ENCODE measurements at places on chromosomes 13 and 19.

- DNase-seq = no peak
Observed at GRCh38 chr13:93307651-93308050, 81.0 kb downstream of the GPC6 start.

- DNase-seq = no peak
Observed at GRCh38 chr13:79678100-79678499, 197.1 kb downstream of the NDFIP2 start.

DNA sequence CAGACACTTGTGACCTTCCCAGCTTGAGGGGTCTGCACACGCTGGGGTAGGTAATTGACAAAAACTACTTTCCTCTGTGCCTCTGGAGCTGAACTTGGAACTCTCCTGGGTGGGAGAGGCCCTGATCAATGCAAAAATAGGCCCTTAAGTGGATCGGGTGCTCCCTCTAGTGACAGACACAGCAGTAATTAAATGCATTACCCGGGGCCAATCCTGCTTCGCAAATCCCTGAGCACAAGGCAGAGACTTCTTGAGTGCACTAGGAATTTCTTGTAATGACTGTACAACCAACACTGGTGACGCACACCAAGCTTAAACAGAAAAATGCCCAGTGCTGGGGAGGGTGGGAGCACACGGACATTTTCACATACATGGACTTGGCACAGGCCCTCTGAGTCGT lies 10.6 kb upstream of the UBE2S start:
- DNase-seq = peak; percentile 31

- DNase-seq = no peak
Observed at GRCh38 chr19:11337080-11337479, 2.4 kb downstream of the RAB3D start.

DNA sequence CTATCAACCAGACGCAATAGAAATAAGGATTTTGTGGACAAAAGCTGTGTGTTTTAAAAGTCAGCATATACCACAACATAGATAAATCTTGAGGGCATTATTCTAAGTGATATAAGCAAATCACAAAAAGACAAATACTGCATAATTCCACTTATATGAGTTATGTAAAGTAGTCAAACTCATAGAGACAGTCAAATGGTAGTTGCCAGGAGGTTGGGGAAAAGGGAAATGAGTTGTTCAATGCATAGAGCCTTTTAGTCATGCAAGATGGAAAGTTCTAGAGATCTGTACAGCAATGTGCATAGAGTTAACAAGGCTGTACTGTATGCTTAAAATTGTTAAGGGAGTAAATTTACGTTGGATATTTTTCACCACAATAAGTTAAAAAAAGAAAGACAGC lies 244.7 kb downstream of the DCT start:
- DNase-seq = no peak

GRCh38 chr19:10744801-10745293 lies 27.0 kb downstream of the DNM2 start:
- no peak for DNase-seq

DNA sequence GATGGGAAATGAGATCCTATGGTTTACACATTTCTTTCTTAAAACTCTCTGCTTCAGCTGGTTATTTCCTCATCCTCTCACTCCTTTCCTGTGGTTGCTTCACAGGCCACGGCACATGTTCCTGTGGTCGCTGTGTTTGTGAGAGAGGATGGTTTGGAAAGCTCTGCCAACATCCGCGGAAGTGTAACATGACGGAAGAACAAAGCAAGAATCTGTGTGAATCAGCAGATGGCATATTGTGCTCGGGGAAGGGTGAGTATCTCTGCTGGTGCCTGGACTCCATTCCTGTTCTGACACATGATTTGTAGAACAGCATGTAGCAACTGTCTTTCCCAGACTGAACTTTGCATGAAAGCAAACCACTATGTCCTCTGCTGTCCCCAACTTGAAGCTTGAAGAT lies 254.2 kb downstream of the ITGBL1 start:
- peak; percentile 17 for DNase-seq

DNA sequence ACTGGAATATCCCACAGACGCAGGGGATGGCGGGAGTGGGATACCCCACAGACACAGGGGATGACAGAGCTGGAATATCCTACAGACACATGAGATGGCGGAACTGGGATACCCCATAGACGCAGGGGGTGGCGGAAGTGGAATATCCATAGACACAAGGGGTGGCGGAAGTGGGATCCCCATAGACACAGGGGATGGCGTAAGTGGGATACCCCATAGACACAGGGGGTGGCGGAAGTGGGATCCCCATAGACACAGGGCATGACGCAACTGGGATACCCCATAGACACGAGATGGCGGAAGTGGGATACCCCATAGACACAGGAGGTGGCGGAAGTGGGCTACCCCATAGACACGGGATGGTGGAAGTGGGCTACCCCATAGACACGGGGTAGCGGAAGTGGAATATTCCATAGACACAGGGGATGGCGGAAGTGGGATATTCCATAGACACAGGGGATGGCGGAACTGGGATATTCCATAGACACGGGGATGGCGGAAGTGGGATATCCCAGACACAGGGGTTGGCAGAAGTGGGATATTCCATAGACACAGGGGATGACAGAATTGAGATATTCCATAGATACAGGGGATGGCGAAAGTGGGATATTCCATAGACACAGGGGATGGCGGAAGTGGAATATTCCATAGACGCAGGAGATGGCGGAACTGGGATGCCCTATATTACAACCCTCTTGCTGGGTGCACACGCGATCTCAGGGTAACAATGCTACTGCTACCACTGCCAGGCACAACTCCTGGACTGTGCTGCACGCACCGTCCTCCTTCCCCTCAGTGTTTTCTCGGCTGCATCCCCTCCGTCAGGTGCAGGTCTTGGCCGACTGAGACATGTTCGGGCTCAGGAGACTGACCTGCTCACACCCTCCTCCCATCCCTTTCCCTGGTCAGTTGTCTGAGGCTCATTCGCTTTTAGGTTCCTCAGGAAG lies 28.1 kb downstream of the ZNF787 start:
- no peak for DNase-seq

DNA sequence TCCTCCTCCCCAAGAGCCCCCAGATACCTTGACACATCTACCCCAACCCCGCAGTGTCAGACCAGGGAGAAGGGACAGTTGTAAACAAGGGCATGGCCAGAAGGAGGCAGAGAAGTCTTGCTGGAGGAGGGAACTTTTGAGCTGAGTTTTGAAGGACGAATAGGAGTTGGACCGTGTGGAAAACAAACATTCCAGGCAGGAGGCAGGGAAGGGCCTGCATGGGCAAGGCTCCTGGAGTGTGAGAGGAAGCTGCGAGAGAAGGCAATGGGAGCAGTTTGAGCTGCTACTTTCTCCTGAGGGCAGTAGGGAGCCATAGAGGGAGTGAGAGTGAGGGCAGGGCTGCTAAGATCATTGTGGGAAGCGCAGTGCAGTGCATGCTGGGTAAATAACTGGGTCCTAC lies 23.3 kb downstream of the IL12RB1 start:
- DNase-seq = no peak

GRCh38 chr13:110950819-110951570 lies 36.1 kb upstream of the ANKRD10 start:
- no peak for DNase-seq

- no peak for DNase-seq
Observed at GRCh38 chr19:12730064-12730463, 4.4 kb downstream of the TRIR start.

GRCh38 chr13:31986676-31987470 lies 44.7 kb upstream of the FRY start:
- no peak for DNase-seq

All from T-helper 2 cell (primary cell).